ENCODE measurements at places on chromosomes 16 and 17.
A peak's percentile ranks its signal among the peaks of the same experiment; 100 is the strongest.

GRCh38 chr17:50174444-50174843 is 8.6 kb downstream of the SGCA start:
- DNase-seq = peak; percentile 26

GRCh38 chr17:47815106-47815918 is 6.3 kb downstream of the OSBPL7 start:
- DNase-seq = no peak

GRCh38 chr17:33889766-33890165 is 365.3 kb upstream of the CCL2 start:
- no peak for DNase-seq

DNA sequence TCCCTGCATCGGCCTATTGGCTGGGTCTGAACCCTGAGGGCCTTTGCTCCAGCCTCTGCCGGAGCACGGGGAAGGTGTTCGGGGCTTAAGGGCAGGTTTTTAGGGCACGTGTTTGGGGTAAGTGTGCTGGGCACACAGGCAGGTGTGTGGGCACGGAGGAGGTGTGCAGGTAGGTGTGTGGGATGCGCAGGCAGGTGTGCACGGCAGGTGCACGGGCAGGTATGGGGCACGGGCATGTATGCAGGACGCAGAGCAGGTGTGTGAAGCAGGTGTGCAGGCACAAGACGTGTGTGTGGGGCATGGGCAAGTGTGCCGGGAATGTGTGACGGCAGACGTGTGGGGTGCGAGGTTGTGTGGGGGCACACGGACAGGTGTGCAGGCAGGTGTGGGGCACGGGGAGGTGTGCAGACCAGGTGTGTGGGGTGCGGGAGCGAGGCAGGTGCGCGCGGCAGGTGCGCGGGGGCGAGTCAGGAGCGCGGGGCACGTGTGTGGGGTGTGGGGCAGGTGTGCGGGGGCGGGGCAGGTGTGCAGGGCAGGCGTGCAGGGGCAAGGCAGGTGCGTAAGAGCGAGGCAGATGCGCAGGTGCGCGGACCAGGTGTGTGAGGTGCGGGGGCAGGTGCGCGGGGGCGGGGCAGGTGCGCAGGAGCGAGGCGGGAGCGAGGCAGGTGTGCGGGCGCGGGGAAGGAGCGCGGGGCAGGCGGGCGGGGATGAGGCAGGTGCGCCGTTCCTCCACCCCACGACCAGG is 28.6 kb upstream of the METRNL start:
- no peak for DNase-seq

DNA sequence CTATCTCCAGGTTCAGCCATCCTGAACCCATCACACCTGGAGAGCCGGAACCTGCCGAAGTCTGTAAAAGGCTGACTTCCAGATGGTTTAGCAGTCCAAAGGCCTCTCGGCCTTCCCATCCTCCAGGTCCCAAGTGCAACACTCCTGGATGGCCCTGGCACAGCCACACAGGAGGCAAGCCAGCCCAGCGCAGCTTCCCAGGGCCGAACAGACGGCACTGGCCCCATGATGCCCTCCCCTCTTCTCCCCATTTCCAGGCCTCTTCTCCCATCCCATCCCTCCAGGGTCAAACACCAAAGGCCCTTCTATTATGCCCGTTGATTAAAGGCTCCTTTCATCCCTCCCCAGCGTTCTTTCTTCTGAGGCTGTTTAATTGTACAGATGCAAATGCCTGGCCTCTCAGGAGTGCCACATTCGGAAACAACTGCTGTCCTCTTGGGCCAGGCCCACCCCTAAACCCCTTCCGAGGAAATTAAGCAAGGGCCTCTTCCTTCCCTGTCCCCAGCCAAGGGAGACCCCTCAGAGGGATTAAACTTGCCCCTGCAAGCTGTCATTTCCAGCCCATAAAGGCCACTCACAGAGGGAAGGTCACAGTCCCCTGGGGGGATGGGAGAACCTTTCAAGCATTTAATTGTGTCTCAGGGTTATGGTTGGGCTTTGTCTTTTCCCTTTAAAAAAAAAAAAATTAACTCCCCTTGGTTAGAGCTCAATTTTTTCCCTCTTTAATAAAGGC is 30.8 kb downstream of the AXIN2 start:
- DNase-seq = no peak

GRCh38 chr16:88692861-88693260 is 6.6 kb upstream of the SNAI3 start:
- no peak for DNase-seq

- peak; percentile 20 for DNase-seq
Measured at GRCh38 chr17:44607836-44608690, 48.2 kb upstream of the MEIOC start.

GRCh38 chr16:50428116-50428515 is 59.3 kb upstream of the BRD7 start:
- DNase-seq = no peak

- no peak for DNase-seq
Measured at GRCh38 chr17:40516581-40517285, 15.3 kb upstream of the TNS4 start.

- no peak for DNase-seq
Measured at GRCh38 chr16:83966153-83966696, 1.8 kb upstream of the NECAB2 start.

GRCh38 chr17:81683208-81683583 is 401 bp downstream of the ARL16 start:
- no peak for DNase-seq

DNA sequence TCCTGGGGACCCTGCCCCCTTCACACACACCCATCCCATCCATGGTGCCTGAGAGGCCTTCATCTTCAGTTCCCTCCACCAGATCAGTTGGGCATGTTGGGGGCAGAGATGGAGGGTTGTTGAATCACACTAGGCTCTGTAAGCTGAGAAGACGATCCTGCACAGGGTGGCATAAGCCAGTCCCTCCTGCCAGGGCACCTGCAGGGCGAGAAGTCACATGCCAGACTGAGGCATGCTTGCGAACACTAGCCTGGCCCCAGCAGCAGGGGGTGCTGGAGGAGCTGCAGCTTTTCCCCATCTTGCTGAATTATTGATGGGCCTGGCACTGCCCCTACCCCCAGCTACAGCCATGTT is 6.1 kb upstream of the TBX2 start:
- no peak for DNase-seq

DNA sequence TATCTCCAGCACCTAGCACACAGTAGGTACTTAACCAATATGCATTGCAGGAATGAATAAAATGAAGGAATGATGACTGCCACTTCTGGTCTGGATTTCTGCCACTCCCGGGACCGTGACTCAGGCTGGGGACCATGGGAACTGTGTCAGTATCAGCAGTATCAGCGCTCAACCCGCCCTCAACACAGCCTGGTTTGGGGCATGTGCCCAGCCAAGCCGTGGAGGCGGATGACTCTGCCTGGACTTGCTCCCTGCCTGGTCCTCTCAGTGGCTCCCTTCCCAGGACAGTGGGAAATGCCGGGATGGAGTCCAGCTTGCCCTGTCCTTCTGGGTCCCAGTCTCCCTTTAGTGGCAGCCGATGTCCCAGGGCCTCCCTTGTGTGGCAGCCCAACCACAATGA is 55.1 kb downstream of the SRCIN1 start:
- peak; percentile 75 for DNase-seq

GRCh38 chr17:8869114-8869815 is 1.8 kb upstream of the PIK3R6 start:
- no peak for DNase-seq

DNA sequence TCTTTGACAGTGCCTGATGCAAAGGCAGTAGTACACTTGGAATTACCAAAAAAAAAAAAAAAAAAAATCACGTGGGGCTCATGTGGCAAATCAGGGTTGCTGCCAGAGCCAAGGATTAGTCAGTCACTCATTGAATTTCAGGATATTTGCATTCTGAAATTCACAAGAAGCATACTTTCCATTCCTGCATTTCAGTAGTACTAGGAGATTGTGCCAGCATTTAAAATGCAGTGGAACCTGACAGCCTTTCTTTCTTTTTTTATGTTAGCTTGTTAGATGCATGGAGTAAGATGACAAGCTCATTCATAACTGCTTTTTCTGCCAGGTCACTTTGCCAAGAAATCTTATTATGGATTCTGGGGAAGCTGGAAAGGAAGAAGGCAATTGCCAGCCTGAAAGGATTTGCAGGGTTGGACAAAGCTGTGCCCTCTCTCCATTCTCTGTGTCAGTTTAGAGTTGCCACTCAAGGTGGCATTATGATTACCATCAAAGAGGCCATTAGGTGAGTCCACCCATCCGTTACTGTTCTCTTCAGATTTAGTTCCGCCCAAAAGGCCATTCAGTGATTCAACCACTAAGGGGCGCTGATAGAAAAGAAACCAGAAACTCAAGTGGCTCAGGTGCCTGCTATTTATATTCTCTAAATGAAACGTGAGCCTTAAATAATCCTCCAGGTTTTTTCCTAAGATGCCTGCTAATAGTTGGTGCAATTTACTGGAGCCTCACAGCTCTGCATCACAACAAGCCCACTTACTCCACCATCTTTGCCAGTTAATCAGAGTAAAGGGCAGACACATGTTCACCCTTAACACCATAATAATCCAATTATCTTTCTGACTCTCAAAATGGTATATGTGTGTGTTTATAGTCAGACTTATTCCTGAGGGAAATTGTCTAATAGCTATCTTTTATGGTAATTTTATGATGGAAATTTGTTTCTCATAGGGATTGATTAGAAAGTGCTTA is 59.0 kb downstream of the TANGO6 start:
- DNase-seq = peak; percentile 58

DNA sequence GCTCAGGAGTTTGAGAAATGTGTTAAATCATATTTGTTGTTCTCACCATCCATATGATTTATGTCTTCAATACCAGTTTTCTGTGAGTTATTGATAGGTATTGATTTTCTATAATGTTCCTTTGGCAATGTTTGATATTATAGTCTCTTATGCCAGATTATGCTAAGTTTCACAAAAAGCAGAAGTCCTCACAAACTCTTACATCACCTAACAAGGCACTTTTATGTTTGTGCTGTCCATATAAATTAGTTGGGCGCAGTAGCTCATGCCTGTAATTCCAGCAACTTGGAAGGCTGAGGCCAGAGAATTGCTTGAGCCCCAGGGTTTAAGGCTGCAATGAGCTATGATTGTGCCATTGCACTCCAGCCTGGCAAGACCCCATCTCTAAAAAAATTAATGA is 12.6 kb upstream of the UQCRC2 start:
- DNase-seq = no peak

DNA sequence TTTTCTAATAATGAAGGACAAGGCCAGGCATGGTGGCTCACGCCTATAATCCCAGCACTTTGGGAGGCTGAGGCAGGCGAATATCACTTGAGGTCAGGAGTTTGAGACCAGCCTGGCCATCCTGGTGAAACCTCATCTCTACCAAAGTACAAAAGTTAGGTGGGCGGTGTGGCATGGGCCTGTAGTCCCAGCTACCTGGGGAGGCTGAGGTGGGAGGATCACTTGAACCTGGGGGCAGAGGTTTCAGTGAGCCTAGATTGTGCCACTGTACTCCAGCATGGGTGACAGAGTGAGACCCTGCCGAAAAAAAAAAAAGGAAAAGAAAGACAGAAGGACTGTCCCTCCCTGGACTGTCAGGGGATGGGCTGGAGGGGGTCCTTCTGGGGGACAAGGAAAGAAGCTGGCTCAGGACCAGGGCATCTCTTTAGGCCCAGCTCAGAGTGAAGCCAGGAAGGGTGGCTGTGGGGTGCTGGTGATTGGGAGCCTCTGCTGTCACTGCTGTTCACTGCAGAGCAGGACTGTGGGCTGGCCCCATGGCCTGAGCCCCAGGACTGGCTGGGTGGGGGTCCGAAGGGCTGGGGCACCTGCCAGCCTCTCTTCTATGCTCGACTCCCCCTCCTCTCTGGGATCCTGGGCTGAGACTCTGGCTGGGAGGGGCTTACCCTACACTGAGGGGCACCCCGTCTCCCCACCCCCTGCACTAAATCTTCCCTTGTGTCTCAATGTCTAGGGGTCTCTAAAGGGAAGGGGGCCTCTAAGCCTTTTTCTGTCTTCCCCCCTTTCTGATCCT is 909 bp upstream of the ARHGAP23 start:
- no peak for DNase-seq

DNA sequence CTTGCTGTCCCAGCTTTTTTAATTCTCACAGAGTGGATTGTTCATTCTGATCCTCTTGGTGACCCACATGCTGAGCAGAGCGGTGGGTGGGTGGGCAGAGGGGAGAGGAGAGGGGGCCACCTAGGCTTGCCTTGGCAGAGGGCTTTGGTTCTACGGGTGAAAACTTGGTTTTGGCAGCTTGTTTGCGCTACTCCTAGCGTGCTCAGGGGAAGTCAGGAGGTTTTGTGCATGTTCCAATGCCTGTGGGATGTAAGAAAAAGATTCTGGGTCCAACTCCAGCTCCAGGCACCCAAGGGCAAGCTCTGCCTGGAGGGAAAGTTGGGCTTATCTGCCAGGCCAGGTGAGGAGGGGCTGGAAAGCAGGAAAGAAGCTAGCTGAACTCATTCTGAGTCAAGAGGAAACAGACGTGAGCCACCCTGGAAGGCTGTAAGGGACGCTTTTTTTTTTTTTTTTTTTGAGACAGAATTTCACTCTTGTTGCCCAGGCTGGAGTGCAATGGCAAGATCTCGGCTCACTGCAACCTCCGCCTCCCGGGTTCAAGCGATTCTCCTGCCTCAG is 169.1 kb downstream of the WSCD1 start:
- no peak for DNase-seq

DNA sequence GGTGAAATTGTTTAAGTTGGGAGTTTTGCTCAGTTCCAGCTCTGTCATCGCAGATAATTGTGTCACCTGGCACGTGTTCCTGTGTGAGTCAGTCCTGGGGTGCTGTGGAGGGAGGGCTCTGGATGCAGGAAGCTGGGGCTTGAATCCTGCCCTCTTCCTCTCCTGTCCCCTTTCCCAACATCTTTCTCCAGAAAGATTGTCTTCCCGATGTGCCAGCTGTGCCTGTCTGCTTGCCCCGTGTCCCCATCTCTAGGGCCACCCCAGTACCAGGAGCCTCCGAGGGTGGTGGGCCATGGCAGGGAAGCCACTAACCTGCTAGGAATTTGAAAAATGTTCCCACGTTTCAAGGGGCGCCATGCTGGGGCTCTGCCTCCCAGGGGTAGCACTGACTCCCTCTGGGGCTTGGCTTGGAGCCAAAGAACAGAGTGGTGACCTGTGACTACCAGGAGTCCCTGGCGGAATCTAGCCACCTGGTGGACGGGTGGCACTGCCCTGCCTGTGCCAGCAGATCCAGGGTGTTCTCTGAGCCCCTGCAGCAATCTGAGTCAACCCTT is 198.1 kb downstream of the ENGASE start:
- no peak for DNase-seq

DNA sequence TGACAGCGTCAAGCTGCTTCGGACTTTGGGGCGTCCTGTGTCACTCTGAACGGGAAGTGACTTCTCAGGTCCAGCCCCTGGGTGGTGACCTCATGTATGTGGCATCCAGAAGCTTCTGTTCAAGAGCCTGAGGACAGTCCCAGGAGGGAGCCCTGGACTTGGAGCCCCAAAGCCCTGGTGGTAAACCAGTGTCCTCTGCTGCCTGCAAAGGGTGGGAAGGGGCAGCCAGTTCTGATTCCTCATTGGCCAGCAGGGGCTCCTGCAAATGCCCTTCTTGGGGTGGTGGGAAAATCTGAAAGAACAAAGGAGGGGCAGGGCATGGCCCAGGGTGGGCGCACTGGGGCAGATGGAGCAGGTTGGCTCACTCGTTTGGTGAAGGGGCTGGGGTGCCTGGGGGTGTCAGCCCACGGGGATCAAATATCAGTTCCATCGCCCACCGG is 1.6 kb downstream of the OSGIN1 start:
- DNase-seq = peak; percentile 48

Data from HFFc6 (cell line).